ENCODE measurements at places on chromosomes 3 and 15. TPM values are rescaled to one million over a fixed set of nuclear protein-coding genes. Genes with fewer than 3 reads are reported as not detected.

GRCh38 chr3:138043266-138044029, 33.5 kb downstream of the CLDN18 start:
- DNase-seq = no peak
- H3K4me3 ChIP-seq = no peak overlapping the region
- no peaks in the 10 kb centered on the region for H3K4me1 ChIP-seq
- no peaks in the 10 kb centered on the region for H3K36me3 ChIP-seq

GRCh38 chr15:25939122-25939521, 76.0 kb upstream of the ATP10A start:
- H3K4me1 ChIP-seq = no peaks in the 10 kb centered on the region
- no peak overlapping the region for H3K4me3 ChIP-seq

DNA sequence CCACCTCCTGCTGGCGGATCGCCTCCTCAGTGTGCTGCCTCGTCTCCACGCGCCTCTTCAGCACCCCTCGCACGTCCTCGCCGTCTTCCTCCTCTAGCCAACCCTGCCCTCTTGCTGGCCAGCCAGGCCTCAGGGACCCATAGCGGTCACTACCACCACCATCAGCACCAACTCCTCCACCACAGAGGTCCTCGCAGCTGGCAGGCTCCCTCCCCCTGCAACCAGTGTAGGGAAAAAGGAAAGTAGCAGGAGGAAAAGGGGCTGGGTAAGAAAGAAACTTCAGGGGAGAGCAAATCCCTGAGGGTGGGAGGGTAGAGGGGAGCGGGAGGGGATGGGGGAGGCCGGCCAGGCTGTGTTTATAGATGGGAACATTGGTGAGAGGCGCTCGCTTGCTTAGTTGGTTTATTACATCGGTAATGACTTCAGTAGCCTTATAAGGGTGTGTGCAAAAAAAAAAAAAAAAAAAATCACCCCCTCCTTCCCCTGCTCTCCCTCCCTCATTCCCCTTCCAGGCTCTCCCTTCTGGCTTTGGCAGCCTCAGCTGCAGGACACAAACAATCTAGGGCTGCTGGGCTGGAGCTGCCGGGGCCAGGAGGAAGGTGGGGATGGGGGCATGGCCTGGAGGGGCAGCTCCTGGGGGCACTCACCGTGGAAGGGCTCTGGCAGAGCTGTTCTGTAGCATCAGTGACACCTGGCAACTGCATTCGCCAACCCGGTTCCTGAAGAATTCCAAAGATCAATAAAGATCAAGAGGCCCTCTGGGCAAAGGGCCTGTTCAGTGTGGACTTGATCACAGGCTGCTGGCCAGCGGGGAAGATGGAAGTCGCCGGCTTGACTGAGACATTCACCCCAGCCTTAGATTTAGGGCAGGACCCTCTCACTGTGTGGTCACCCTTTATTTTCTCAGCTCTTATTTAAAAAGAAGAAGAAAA, 116.2 kb upstream of the HACD2 start:
- H3K4me3 ChIP-seq = no peak overlapping the region
- no peak overlapping the region for H3K27ac ChIP-seq
- DNase-seq = no peak
- no peaks in the 10 kb centered on the region for H3K36me3 ChIP-seq

The KLHDC8B gene
- 1.4 TPM for total RNA-seq
